ENCODE measurements at places on chromosomes 2 and 18.

GRCh38 chr2:83224591-83225200 lies 1234.4 kb downstream of the SUCLG1 start:
- no peak for DNase-seq

DNA sequence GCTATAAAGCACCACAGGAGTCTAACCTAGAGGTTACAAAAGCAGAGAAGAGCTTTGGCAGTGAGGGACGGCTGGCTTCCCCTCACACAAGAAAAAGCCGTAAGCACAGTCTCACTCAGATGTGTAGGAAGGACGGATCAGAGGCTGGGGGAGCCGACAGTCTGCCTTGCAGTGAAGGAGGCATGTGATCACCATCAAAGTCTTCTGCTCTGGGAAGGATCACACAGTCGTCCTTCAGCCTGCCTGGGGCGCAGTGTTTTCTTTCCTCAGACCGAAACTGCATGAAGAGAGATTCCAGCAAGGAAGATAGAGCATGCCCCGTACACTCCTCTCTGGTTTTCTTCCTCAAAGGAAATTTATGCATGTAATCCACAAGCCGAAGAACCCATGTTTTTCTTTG lies 24.1 kb downstream of the GATA6 start:
- no peak for DNase-seq

DNA sequence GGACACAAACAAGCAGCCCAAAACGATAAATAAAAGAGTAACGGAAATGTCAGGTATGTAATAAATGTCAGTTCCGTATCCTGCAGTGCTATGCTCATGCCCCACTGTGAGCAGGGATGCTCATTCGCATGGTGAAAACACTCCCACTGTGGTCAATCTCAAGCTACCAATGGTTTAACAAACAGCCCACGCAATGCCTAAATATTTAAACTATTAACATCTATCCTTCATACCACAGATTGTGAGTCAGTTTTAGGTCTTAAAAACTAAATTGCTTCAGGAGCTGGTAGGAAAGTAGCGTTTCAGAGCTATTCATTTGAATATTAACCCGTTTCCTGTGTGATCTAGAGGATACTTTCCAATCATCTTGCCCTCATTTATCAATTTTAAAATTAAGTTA lies 207.4 kb downstream of the TCF4 start:
- DNase-seq, result no peak

DNA sequence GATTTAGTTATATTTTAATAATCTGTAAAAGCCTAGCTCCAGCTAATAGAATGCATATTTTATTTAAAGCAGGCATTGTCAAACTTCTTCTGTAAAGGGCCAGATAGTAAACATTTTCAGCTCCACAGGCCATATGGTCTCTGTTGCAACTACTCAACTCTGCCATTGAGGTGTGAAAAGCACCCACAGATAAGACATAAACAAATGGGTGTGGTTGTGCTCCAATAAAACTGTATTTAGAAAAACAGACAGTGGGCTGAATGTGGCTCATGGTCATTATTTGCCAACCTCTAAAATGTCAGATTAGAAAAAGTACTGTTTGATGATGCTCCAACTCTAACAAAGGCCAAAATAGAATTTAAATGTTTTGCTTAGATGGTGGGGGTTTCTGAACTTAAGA lies 519.9 kb downstream of the RNF144A start:
- DNase-seq, result no peak

- no peak for DNase-seq
Observed at GRCh38 chr2:167759531-167759930, 487.9 kb downstream of the STK39 start.
